Hematopoietic multipotent progenitor cell treated with erythropoietin and hydrocortisone succinate and interleukin-3 and kit ligand, for 4 days (in vitro differentiated cells): ENCODE measurements at places on chromosomes 1 and 21.
A peak's percentile ranks its signal among the peaks of the same experiment; 100 is the strongest.

DNA sequence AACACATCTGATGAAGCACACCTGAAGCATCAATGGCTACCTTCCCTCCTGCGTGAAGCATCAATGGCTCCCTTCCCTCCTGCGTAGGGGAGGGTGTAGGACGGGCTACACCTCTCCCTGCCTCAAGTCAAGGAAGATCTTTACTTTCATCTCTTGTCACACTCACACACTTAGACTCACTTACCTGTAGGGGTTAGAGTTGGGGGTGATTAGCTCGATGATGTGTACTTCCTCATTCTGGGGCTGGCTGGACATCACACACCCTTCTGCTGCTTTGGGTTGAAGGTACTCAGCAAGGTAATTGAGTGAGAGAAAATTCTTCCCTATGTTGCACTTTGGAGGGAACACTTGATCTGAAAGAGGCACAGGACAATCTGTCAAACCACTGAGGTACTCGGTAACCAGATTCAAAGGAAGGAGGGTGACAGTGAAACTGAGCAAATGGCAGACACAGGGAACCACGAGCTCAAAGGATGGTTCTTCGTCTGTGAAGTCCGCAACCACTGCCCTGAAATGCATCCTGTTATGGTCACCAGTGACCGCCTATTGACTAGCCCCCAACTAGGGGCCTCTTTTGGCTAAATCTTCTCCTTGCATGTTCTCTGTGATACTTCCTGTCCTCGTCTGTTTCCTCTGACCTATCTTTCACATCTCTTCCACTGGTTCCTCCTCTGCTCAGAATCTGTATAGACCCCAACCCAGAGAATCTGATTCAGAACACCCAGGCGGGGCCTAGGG is 156.2 kb downstream of the TGFBR3 start:
- DNase-seq, result no peak

DNA sequence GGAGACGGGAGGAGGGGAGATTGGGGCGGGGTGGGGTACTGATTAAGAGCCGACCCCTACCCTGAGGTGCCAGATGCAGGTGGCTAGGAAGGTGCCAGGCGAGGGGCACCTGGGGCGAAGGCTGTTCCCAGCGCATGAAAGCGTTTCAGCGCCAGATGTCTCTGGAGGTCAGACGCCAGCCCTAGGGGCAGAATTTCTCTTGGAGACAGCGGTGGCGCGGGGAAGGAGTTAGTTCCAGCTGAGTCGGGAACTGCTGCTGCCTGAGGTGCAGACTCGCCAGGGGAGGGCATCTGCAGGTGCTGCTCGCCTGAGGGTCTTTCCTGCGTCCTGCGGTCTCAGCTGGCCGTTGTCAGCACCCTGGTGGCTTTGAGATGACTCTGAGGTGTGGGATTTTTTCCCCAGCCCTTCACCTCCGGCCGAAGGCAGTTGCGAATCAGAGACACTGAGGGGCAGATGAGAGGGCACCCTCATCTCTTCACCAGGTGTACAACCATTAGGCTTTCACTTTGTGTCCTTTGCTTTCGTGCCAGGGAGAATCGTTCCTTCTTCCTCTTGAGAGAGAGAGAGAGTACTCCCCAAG is 539 bp downstream of the CGN start:
- DNase-seq, result peak; percentile 51

DNA sequence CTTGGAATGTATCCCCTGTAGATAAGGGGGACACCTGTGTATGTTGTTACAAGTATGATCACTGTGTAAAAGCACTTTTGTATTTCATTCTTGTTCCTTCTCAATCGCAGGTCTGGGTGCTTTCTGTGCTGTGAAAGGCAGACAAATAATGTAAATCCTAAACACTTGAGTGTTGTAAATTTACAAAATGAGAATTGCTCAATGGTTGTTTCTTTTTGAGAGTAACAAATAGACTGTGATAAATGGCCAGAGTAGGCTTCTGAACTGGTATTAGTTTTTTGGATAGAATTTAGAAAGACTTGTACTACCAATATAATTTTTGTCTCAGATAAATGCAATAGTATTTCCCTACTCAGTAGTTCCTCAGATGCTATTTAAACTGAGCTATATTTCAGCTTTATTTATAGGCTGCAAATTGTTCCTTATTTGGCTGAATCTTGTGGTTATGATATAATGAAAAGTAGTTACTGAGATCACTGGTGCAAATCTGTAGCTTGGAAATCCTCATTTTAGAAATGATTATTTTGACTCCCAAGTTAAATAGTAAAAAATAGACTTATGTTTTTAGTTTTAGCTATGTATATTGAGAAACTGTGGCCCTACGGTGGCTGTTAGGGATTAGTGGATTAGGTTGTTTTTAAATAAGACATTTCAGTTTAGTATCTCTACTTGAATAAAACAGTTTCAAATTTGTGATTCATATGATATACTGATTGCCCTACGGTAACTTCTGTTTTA is 9.2 kb downstream of the BACH1 start:
- DNase-seq, result no peak

DNA sequence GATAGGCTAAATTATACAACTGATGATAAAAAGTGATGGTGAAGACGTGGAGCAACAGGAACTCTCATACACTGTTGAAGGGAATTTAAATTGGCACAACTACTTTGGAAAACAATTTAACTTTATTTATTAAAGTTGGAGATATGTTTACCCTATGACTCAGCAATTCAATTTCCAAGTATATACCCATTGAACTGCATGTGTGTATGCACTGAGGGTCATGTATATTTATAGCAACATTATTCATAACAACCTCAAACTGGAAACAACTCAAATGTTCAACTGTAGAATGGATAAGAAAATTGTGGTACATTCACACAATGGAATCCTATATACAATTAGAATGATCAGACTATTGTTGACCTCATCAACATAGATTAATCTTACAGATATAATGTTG is 16.5 kb upstream of the BCAS2 start:
- DNase-seq, result no peak

- DNase-seq, result no peak
Measured at GRCh38 chr1:59549066-59549837, 252.4 kb downstream of the FGGY start.

- DNase-seq, result no peak
Measured at GRCh38 chr21:14687268-14687625, 141.1 kb upstream of the SAMSN1 start.

DNA sequence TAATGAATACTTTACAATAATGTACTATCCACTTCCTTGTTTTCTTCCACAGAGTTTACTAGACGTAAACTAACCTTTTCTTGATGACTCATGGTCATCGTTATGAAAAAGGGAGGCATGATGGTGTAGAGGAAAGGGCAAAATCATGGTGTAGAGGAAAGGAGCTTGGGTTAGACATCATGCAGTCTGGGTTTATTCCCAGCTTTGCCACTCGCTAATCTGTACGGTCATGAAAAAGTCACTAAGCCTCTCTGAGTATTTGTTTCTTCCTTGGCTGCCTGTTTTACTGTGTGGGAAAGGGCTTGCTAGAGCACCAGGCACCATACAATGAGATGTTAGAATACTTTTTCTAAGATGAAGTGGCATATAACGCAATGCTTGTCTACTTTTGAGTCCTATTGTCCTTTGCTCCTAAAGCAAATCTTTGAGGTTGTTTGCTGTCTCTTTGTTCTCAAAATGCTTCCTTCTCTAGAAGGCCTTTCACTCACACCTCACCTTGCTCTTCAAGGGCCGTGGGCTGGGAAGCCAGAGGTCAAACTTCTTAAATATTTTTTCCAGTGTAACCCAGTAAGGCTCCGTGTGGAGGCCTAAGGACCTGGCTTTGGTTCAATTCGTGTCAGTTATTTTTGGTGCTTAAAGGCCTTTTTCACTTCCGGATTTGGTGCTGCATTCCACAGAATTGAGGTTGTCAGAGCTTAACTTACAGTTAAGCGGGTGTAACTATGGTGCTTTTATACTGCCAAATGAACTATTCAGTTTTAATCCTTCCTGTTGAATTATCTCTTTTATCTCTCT is 9.9 kb upstream of the ETV3 start:
- DNase-seq, result peak; percentile 29

- DNase-seq, result no peak
Measured at GRCh38 chr1:16617114-16617631, 3.8 kb upstream of the NBPF1 start.

- DNase-seq, result no peak
Measured at GRCh38 chr1:159778266-159778665, 2.5 kb upstream of the DUSP23 start.

DNA sequence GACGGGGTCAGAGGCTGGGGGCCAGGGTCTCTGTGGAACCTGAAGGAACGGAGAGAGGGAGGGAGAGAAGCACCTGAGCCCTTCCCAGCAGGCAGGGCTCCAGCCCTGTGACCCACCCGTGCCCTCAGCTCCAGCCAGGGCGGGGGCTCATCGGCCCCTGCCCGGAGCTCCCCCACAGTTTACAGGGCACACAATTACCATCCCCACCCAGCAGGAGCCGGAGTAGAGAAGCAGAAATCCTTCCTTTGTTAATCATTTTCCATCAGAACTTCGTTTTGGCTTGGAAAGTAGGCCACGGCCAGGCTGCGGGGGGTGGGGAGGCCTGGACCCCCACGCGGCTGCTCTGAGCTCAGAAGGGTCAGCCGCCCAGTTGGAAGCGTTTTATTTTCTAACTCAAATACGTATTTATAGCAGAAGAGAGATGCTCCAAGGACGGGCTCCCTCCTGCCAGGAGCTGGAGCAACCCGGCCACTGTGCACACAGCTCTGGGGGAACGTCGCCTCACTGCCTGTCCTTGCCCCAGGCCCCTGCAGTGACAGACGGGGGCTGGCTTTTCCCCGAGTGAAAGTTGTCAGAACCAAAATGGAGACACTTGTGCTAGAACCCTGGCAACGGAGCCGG is 42.7 kb upstream of the ADARB1 start:
- DNase-seq, result no peak

DNA sequence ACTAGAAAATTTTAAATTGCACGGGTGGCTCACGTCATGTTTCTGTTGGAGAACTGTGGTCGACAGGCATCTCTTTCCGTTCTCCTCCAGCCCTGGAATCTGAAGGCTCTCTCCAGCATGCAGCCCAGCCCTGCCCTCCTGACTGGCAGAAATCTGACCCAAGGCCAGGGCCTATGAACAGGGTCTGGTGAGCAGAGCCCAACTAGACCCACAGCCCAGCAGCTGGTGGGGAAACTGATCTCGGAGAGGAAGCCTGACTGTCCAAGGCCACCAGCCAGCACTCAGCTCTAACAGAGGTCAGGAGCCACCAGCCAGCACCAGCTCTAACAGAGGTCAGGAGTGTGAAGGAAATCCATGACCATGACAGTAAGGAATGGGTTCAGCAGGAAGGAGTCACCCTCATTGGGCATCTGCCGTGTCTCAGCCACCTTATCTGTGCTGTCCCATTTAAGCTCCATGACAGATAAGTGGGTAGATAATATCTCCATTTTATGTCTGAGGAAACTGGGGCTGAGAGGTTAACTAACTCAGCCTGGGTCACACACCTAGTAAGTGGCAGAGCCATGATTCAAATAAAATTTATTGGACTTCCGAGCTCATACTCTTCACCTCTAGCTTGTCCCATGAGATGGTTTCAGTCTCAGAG is 20.2 kb upstream of the PKP1 start:
- DNase-seq, result no peak

DNA sequence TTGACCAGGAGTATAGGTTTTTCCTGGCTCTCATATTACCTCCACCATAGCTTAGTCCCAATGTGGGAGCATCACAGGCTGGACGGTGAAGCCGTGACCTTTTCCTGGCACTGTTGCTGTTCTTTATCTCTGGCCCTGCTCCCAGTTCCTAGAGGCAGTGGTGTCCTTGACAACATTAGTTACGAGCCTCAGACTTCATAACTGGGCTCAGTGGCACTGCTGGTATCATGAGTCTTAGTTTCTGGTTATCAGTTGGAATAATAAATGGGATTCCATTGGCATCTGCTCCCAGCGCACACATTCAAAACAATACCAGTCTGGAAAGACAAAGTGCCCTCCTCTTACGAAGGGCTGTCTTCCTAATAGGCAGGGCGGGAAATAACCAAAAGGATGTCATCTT is 8.0 kb downstream of the RNPEP start:
- DNase-seq, result no peak

GRCh38 chr1:37177230-37177864 is 143.0 kb upstream of the GRIK3 start:
- DNase-seq, result peak; percentile 65

- DNase-seq, result no peak
Measured at GRCh38 chr1:20389571-20389970, 96.4 kb downstream of the CAMK2N1 start.

DNA sequence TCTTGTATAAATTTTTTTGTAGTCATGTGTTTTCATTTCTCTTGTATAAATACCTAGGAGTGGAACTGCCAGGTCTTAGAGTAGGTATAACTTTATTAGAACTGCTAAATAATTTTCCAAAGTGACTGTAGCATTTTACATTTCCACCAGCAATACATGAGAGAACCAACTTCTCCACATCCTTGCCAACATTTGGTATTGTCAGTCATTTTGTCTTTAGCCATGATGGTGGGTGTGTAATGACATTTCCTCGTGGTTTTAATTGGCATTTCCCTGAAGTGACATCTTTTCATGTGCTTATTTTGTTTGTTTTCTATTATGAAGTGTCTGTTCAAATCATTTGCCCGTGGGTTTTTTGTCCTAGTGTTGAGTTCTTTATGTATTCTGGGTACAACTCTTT is 29.7 kb downstream of the ZBTB8A start:
- DNase-seq, result no peak

DNA sequence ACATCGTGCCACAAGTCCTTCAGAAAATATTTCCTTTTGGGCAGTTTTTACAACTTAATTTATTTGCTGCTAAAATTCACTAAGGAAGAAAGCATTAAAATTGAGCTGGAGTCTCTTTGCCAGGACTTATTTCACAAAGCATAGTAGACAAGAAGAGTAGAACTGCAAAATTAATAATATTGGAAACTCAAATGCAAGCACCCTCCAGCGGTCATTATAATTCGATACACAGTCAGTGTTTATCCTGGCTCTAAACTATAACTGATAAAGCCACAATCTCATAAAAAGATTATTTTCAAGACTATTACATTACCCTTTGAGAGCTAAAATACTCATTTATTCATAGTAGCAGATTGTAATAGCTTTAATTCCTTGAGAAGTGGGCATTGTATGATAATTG is 655.4 kb downstream of the RWDD3 start:
- DNase-seq, result no peak

GRCh38 chr1:115654663-115655305 is 13.0 kb downstream of the VANGL1 start:
- peak; percentile 65 for DNase-seq

GRCh38 chr1:174157157-174157806 is 2.0 kb upstream of the RABGAP1L start:
- DNase-seq, result no peak

- DNase-seq, result no peak
Measured at GRCh38 chr1:242745079-242745478, 220.6 kb upstream of the PLD5 start.

DNA sequence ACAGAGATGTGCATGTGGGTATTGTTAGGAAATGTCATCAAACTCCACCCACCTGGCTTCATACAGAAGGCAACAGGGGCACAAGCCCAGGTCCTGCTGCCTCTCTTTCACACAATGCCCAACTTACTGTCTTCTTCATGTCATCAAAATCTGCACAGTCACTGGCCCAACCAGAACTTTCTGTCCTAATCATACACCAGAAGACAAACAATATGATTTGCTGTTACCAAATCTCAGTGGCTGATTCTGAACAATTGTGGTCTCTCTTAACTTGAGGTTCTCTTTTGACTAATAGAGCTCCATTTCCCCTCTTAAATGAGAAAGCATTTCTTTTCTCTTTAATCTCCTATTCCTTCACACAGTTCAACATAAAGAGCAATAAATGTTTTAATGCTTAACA is 7.7 kb downstream of the HSD3B2 start:
- DNase-seq, result no peak

- DNase-seq, result no peak
Measured at GRCh38 chr1:50527249-50527986, 104.2 kb upstream of the DMRTA2 start.
